NCI-H1694 treated with DMSO at 0.1 percent for 48 hours (cell line): ENCODE measurements at places on chromosomes 3 and 15.

GRCh38 chr15:99618941-99619411 lies 53.2 kb downstream of the MEF2A start:
- no peak for DNase-seq

DNA sequence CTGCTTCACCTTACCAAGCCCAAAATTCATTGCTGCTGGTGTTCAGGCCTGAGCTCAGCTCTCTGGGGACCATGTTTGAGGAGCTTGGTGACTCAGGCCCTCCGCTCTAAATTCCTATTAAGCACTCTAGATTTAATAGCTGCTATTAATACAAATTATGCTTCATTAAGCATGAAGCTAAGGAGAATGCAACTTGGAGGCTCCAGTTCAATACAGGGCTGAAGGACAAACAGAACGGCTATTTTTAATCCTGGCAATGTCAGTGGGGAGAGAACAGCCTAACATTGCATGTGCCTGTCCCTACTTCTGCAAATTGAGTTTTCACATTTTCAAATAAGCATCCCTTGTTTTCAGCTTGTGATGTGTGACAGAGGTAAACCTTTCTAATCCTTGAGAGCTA lies 80.1 kb upstream of the TRIM42 start:
- no peak for DNase-seq

DNA sequence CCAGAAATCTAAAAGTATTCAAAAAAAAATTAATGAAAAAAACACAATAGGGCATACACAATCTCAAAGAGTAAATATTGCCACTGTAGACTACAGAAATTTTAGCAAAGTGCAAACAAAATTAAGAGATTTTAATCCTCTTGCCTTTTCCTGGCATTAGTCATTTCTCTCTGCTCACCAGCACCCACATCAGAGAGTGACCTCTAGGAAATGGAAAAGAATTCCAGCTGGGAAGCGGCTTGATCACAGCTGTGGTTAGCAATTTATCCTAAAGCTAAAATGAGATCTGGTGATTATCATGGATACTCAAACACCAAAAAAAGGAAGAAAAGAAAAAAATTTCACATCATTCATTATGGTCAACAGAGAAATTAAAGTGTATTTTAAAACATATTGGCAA lies 7.5 kb downstream of the CSNK1G1 start:
- no peak for DNase-seq

DNA sequence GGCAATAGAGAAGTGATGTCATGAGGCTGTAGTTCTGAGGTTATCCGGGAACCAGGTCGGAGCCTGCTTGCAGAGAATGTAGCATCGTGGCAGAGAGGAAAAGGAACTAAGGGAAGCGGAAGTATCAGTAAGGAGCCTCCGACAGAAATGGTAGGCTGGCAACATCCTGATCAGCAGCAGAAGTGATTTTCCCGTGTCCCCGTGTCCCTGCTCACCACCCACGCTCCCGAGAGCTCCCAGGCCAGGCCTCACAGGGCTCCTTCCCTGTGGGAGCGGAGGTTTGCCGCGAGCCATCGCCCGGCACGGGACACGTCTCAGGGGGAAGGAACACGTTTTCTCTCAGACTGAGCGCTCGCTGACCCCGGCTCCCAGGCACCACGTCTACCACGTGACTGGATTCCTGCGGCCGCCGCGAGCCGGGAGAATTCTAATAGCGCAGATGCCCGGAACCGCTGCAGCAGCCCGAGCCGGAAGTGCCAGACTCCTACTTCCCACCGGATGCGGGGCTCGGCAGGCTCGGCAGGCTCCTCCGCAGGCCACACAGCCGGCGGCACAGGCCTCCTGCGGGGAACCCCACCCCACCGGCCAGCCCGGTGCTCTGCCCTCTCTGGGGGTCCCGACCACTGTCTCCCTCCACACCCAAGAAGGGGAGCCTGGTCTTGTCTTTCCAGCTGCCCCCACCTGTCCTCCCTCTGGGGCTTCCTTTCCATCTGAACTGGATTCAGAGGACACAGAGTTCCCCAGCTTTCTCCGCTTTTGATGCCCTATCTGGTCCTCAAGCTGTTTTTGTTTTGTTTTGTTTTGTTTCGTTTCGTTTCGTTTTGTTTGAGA lies 99.3 kb downstream of the BDH1 start:
- no peak for DNase-seq

DNA sequence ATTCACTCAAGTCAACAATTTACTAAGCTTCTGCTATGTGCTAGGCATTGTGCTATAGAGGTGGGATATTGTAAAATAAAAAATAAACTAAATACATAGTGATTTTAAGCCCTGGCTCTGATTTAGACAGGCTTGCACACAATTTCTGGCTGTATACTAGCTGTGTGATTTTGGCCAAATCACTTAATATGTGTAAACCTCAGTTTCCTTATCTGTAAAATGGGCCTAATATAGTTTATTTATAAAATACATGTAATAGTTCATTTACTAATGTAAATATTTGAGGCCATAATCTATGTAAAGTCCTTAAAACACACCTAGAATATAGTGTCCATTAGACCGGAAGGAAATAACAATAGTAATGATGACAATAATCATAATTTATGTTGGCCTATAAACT lies 363.1 kb downstream of the CLSTN2 start:
- DNase-seq: no peak

DNA sequence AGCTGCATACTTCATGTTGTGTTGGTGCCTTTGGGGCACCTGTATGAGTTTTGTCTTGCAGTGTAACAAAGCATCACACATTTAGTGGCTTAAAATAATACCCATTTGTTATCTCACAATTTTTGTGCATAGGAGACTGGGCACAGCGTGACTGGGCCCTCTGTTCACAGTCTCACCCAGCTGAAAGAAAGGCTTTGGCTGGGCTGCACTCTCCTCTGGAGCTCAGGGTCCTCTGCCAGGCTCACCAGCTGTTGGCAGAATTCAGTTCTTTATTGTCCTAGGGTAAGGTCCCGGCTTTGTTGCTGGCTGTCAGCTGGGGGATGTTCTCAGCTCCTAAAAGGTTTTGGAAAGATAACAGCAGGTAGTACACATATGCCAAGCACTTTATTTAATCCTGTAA lies 263.3 kb downstream of the CLSTN2 start:
- DNase-seq: peak; percentile 83

GRCh38 chr3:5245927-5246326 lies 58.4 kb downstream of the EDEM1 start:
- no peak for DNase-seq

DNA sequence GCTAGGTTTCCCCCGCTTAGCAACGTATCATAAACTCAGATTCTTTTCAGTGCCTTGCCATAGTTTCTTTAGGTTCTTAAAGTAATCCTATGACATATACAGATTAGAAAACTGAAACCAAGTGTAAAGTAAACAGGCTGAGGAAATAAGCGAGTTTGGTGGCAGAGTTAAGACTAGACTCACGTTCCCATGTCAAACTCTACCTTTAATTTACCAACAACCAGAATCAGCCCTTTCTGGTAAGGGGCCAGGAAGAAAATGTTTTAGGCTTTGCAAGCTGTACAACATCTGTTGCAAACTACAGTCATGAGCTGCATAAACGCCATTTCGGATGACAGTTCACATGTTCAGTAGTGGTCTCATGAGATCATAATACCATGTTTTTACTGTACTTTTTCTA lies 128.0 kb upstream of the PRICKLE2 start:
- DNase-seq: peak; percentile 22

GRCh38 chr3:180420016-180420415 lies 181.9 kb upstream of the TTC14 start:
- DNase-seq: no peak

DNA sequence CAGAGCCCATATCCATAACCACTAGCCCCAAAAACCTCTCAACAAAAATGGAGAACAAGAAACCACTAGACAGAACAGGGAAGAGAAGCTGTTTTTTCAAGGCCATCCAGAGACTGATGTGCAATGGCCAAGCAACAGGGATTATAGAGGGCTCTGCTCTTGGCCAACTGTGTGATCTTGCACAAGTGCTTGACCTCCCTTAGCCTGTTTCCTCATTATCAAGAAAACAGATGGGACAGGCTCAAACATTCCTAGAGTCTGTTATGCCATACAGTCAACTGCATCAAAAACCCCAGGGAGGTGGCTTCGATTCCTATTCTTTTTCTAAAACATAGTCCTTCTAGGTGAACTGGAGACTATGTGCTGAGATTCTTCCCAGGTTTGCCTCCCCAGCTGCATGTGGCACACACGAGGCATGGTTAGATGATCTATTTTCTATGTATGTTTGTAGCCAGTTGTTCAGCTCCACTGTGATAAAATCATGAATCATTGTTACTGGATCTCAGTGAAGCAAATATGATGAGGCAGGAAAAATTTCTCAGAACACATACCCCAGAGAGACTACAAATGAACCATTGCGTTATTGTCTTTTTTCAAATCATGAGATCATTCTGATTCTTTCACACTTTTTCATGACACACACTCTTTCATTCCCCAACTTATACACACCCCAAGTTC lies 132.9 kb upstream of the TGFBR2 start:
- no peak for DNase-seq

DNA sequence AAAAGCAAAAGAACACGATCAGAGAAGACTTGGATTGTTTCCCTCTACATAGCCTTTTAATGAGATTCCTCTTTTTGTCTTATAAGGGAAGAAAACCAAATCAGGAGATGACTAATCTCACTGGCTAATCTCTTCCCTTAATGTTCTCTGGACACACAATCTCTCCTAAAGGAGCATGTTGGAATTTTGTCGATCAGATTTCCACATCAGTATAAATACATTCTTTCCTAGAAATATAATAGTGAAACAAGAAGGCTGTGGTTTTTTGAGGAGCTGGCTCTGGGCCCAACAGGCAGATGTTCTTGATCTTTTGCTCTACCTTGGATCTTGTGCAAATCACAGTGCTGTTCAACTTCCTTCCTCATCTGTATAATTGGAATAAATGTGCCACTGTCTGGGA lies 94.0 kb downstream of the GTPBP8 start:
- no peak for DNase-seq

- DNase-seq: no peak
Observed at GRCh38 chr3:195001261-195001660, 269.7 kb downstream of the XXYLT1 start.
